ENCODE measurements at places on chromosomes 5 and 9. TPM values are rescaled to one million over a fixed set of nuclear protein-coding genes. Genes with fewer than 3 reads are reported as not detected.

Gene GDA
- total RNA-seq, result 0.20 TPM

Gene ALDH1A1
- total RNA-seq, result 212 TPM

Gene IL13
- not detected for total RNA-seq

Gene ZNF354C
- total RNA-seq, result 6.7 TPM

Gene OR1L4
- not detected for total RNA-seq

Gene SLC22A4
- 1.8 TPM for total RNA-seq

Gene DAB2IP
- 81.6 TPM for total RNA-seq

GRCh38 chr9:129561594-129562281, 59.2 kb downstream of the C9orf50 start:
- H3K36me3 ChIP-seq, result no peaks in the 10 kb centered on the region
- H3K4me1 ChIP-seq, result no peaks in the 10 kb centered on the region
- H3K27me3 ChIP-seq, result no peaks in the 10 kb centered on the region
- peak; percentile 81 for DNase-seq
- H3K4me3 ChIP-seq, result no peak overlapping the region

- no peak within 1 kb of the TSS for H3K27ac ChIP-seq
- no peak for DNase-seq
- peaks cover 45% of the 10 kb centered on the region for H3K27me3 ChIP-seq
- peak within 1 kb of the TSS; percentile 21 for H3K4me3 ChIP-seq
- H3K4me1 ChIP-seq, result peaks cover 4% of the 10 kb centered on the region
Observed at GRCh38 chr5:129459777-129460671, at the start of gene ADAMTS19. Gene ADAMTS19, plus strand, starts transcription at chr5:129460298. Its CDS starts 94 bp downstream, at chr5:129460392.

DNA sequence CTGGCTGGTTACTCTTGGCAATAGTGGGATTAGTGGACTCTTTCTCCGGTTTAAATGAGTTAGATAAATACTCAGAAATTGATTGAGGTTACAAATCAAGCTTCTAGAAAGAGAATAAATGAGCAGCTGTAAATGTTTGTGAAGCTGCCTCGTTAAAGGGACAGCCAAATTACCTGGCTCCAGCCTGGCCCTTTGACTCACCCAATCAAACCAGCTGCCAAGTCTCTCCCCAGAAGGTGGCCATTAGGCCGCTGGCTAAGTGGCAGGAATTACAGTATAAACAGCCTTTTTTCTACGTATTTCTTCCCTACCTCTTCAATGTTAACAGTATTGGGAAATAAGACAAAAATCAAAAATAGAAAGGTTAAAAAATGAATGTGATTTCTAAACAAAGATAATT, 46.0 kb upstream of the SRFBP1 start:
- H3K4me1 ChIP-seq, result no peaks in the 10 kb centered on the region
- no peak overlapping the region for H3K27ac ChIP-seq
- H3K36me3 ChIP-seq, result no peaks in the 10 kb centered on the region
- no peaks in the 10 kb centered on the region for H3K27me3 ChIP-seq

- no peak overlapping the region for H3K27ac ChIP-seq
- H3K4me1 ChIP-seq, result peaks cover 35% of the 10 kb centered on the region
- H3K4me3 ChIP-seq, result no peak overlapping the region
- H3K36me3 ChIP-seq, result no peaks in the 10 kb centered on the region
- no peaks in the 10 kb centered on the region for H3K27me3 ChIP-seq
Observed at GRCh38 chr9:104921067-104921741, 6.8 kb downstream of the ABCA1 start.

- no peak overlapping the region for H3K27ac ChIP-seq
- H3K36me3 ChIP-seq, result no peaks in the 10 kb centered on the region
- no peak overlapping the region for H3K4me3 ChIP-seq
- DNase-seq, result no peak
- H3K27me3 ChIP-seq, result no peaks in the 10 kb centered on the region
- no peaks in the 10 kb centered on the region for H3K4me1 ChIP-seq
Observed at GRCh38 chr9:69155341-69156030, 18.6 kb upstream of the TJP2 start.

DNA sequence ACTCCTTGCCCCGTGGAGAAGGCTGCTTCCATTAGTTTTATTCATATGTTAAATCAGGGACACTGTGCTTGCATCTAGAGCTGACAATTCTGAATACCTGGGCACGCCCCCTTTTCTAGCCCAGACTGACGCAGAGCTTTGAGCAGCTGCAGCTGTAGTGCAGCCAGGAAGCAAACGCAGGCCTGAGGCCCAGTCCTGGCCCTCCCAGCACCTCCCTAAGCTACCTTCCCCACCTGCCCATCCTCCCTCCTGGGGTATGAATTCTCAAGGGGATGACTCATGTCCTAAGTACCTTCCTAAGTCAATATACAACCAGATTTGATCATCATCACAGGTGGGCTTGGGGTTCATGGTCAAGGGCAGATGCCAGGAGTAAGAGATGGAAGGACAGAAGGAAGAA, 3.5 kb downstream of the PHF19 start:
- no peak for DNase-seq
- H3K27ac ChIP-seq, result no peak overlapping the region
- no peaks in the 10 kb centered on the region for H3K27me3 ChIP-seq
- peaks cover 7% of the 10 kb centered on the region for H3K4me1 ChIP-seq
- H3K4me3 ChIP-seq, result no peak overlapping the region
- H3K36me3 ChIP-seq, result no peaks in the 10 kb centered on the region

DNA sequence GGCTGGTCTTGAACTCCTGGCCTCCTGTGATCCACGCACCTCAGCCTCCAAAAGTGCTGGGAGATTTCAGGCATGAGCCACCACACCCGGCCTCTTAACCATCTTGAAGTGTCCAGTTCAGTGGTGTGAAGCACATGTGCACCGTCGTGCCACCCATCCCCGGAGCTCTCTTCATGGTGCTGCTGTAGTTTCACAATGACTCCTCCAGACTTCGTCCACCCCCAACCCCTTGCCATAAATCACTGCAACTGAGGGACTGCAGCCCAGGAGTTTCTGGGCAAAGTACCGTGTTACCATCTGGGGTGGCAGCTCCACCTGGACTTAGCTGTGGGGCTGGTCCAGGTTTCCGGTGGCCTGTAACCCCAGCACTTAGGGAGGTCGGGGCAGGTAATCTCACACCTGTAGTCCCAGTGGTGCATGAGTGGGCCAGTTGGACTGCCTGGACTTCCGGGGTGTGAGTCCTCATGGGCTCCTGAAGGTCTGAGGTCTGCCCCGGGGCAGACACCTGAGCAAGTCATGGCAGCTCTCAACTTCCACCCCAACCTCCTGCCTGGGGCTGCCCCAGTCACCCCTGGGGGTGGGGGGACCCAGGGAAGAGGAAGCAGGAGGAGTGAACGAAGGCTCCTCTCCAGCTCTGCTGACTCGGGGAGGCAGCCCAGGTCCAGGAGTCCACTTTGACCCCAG, 6.6 kb upstream of the N4BP3 start:
- no peak for DNase-seq
- H3K27ac ChIP-seq, result no peak overlapping the region
- no peaks in the 10 kb centered on the region for H3K36me3 ChIP-seq
- H3K27me3 ChIP-seq, result no peaks in the 10 kb centered on the region

GRCh38 chr5:131460867-131461572, 174.0 kb downstream of the RAPGEF6 start:
- H3K27ac ChIP-seq, result no peak overlapping the region
- no peaks in the 10 kb centered on the region for H3K27me3 ChIP-seq
- H3K4me1 ChIP-seq, result peaks cover 4% of the 10 kb centered on the region
- DNase-seq, result no peak
- H3K4me3 ChIP-seq, result no peak overlapping the region
- H3K36me3 ChIP-seq, result peaks cover 14% of the 10 kb centered on the region

DNA sequence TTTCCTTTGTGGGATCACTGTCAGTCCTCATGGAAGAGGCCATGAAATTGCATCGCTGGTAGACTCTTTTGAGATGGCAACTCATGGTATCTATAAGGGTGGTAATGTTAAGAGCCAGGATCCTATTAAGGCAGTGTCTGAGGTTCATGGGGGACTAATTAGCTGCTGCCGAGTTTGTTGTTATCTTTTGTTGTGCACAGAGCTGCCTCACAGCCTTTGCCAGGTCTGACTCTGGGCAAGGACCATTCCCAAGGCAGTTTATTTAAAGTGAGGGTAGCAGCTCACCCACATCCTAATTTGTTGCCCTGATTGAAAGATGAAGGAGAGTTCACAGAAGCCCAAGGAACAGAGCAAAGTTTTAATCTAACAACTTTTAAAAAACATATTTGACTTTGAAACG, 7.9 kb downstream of the SMARCA2 start:
- H3K27me3 ChIP-seq, result no peaks in the 10 kb centered on the region
- H3K4me1 ChIP-seq, result peaks cover 98% of the 10 kb centered on the region
- DNase-seq, result no peak
- peak overlapping the region; percentile 34 for H3K27ac ChIP-seq

DNA sequence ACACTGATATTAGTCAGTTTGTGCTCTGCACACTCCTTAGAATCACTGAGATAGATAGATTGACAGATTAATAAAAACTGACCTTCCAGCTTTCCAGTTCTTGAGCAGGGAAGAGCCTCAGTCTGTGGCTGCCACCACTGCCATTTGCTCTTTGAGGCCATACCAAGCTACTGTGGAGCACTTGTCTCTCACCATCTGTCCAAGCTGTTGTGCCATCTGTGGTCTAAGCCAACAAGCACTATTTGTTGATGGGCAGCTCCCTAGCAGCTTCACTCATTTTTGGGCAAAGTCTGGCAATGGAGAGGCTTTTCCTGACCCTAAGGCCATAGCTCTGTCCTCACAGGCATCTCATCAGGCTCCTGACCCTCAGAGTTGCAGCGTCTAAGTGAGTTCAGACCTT, 30.4 kb downstream of the HTR1A start:
- no peaks in the 10 kb centered on the region for H3K4me1 ChIP-seq
- H3K27ac ChIP-seq, result no peak overlapping the region
- no peak overlapping the region for H3K4me3 ChIP-seq
- no peaks in the 10 kb centered on the region for H3K36me3 ChIP-seq
- no peak for DNase-seq

DNA sequence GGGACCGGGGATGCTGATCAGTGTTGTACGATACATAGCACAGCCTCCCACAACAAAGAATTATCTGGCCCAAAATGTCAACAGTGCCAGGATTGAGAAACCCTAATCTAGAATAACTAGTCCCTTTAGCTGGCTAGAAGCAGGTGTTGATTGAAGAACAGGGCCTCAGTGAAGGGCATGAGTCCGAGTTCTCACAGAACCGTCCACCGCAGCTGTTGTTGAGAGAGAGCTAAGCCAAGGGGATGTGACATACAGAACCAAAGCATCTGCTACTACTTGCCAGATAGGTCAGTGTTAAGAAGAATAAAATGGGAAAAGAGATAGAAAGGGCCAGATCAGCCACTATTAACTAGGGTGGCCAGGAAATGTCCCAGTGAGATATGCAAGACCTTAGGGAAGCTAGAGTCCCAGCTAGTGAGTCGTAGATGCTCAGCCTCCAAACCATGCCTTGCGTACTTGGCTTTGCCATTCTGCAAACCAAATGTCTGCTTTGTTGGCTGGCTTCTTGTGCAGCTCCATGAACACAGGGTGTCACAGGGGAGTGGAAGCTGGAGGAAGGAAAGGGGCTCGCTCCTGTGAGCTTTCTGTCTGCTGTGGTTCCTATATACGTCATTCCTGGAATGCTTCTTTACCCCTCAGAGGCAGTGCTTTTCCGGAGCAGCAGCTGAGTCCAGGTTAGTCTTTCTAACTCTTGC, 68.9 kb downstream of the FBXO38 start:
- no peak for DNase-seq
- H3K4me3 ChIP-seq, result no peak overlapping the region
- no peaks in the 10 kb centered on the region for H3K36me3 ChIP-seq

DNA sequence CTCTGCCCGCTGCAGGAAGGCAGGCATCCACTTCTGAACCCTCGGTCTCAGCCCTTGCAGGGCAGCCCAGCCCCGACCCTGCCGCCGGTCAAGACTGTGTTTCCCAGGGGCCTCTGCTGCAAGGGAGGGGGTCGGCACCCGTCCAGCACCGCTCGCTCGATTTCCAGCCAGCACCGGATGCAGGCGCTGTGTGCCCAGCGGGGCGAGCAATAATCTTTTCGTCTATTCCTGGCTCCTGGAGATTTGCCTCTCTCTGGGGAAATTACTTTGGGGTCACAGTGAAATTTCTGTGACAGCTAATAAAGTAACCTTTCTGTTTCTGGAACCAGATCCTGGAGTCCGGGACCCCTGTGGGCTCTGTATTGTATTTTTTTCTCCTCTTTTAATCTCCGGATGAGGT, 155.3 kb downstream of the COL23A1 start:
- no peaks in the 10 kb centered on the region for H3K27me3 ChIP-seq
- DNase-seq, result no peak
- no peak overlapping the region for H3K27ac ChIP-seq
- H3K4me3 ChIP-seq, result no peak overlapping the region
- H3K36me3 ChIP-seq, result no peaks in the 10 kb centered on the region
- H3K4me1 ChIP-seq, result no peaks in the 10 kb centered on the region

- no peaks in the 10 kb centered on the region for H3K36me3 ChIP-seq
- H3K4me1 ChIP-seq, result no peaks in the 10 kb centered on the region
- no peak overlapping the region for H3K4me3 ChIP-seq
- no peaks in the 10 kb centered on the region for H3K27me3 ChIP-seq
Observed at GRCh38 chr5:39774605-39775004, 349.8 kb upstream of the DAB2 start.

All from upper lobe of right lung (tissue), 1 donor.